ENCODE measurements at places on chromosomes 4 and X.

DNA sequence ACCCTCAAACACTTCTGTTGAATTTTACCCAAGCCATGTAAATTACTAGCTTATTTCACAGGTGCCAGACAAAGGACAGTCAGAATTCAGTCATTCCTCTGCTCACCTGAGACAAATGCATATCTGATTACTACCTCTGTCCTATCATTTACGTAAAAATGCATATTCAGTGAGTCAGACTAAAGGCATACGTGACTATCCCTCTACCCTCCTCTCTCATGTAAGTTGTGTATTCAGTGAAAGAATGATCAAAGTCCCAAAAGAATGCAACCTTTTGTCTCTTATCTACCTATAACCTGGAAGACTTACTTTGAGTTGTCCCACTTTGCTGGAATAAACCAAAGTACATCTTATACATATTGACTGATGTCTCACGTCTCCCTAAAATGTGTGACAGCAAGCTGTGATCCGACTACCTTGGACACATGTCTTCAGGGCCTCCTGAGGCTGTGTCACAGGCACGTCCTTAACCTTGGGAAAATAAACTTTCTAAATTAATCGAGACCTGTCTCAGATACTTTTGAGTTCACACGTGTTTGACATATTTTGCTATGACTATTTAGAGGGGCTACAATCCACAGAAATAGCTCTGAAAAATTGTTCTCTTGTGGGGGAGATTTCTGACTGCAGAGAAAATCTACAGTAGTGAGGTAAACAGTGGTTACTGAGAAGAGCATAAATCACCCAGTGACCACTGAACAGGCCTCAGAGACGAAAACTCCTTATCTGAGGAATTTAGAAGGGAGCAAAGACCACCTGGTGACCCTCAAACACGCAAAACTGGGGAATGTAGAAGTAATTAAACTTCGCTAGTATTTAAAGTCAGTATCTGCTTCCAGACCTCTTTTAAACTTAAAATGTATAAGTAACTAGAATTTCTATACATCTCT is 1575.8 kb downstream of the STIM2 start:
- DNase-seq = peak; percentile 98

DNA sequence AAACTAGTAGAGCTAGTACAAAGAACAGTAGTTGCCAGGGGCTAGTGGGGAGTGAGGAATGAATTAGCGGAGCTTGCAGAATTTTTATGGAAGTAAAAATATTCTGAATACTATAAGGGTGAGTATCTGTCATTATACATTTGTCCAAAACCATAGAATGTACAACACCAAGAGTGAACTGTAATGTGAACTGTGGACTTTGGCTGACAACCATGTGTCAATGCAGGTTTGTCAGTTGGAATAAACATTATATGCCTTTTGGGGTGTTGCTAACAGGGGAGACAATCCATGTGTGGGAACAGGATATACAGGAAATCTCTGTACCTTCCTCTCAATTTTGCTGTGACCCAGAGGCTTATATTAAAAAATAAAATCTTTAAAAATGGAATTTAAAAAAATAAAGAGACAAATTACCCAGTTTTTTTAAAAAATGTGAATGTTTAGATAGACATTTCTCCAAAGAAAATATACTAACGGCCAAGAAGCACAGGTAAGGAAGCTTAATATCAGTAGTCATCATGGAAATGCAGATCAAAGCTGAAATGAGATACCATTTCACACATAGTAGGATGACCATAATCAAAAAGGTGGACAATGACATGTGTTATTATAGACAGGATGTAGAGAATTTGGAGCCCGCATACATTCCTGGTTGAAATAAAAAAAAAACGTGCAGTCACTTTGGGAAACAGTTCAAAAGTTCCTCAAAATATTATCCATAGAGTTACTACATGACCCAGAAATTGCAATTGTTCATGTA is 899.8 kb downstream of the RAB28 start:
- no peak for DNase-seq

DNA sequence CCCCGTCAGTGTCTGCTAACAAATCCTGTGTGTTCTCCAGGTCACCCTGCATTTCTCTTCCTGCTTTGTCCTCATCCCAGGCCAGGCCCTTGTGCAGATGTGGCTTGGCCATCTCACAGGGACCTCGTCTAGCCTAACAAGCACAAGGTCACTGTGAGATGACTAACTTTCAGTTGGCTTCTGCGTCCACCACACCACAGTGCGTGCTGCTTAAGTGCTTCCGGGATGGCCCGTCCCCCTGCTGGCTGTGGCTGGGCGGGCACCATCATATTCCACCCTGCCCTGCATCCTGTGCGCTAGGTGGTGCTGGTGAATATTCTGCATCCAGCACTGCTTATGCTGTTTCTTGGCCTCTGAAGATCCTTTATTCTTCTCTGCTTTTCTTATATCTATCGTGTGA is 33.8 kb downstream of the RBBP7 start:
- no peak for DNase-seq

GRCh38 chr4:36891971-36892370 is 352.6 kb upstream of the NWD2 start:
- DNase-seq = no peak

- no peak for DNase-seq
Observed at GRCh38 chr4:37662861-37663390, 23.2 kb downstream of the RELL1 start.

GRCh38 chrX:16491461-16491860 is 158.5 kb upstream of the S100G start:
- no peak for DNase-seq

DNA sequence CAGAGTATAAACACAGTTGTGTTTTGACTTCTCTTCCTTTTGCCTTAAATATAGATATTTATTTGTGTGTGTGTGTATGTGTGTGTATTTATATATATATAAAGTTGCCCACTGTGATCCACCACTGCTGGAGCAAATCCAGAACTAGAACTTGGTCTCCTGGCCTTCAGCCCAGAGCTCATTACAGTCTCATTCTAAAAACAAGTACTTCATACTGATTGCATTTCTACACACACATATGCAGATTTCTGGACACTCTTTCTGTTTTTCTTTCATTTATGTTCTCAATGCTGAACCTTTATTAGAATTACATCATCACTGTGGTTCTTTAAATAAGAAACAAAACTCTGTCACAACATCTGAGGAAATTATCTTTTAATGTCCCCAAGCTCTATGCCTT is 381 bp downstream of the TXK start:
- no peak for DNase-seq

DNA sequence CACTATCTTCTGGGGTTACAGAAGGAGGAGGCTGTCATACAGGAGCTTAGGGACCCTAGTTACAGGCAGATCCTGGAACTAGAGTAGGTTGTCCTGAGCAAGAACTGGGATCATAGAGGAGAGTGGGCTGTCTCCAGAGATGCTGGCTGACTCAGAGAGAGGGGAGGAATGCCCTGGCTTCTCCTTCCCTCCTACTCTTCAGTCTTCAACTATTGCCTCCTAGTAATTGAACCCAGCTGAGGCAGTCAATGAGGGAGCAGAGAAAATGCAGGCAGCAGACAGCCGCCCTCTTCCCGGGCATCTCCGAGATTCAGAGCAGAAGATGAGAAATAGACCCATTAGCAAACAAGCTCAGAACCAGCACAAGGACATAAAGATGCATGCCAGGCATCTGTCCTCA is 118.3 kb upstream of the PDE5A start:
- DNase-seq = no peak

DNA sequence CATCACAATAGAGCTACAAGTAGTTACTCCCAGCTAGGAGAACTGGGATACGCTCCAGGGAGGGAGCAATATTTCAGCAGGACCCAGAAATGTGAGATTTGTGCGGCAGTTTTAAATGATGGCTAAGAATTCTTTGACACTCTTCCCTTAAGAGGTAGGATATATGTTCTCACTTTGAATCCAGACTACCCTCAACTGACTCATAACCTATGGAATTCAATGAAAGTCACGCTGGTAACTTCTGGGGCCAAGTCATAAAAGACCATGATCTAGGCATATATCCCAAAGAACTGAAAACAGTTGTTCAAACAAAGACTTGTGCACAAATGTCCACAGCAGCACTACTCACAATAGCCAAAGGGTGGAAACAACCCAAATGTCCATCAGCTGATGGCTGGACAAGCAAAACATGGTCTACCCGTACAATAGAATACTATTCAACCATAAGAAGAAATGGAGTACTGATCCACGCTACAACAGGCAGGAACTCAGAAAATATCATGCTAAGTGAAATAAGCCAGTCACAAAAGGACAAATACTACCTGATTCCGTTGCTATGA is 10.5 kb downstream of the CD99L2 start:
- DNase-seq = no peak

DNA sequence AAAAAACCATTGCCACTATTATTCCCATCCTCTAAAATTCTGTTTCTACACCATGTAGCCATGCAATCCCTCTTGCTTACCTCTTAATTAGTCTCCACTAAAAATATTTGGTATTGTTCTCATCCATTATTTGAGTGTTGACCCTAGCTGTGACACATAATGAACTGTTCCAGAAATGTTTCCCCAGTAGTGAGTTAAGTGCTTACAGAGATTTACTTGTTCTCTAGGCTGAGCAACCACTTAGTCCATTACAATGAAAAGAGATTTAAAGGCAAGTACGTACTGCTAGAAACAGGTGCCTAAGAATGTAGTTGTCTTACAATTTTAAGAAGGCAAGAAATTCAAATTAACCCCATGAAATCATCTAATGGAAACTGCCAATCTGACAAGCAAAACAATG is 112.7 kb upstream of the PTPN13 start:
- DNase-seq = no peak

GRCh38 chr4:73752424-73752823 is 12.1 kb downstream of the CXCL8 start:
- DNase-seq = no peak

GRCh38 chr4:25783943-25784342 is 78.8 kb downstream of the SEL1L3 start:
- no peak for DNase-seq

DNA sequence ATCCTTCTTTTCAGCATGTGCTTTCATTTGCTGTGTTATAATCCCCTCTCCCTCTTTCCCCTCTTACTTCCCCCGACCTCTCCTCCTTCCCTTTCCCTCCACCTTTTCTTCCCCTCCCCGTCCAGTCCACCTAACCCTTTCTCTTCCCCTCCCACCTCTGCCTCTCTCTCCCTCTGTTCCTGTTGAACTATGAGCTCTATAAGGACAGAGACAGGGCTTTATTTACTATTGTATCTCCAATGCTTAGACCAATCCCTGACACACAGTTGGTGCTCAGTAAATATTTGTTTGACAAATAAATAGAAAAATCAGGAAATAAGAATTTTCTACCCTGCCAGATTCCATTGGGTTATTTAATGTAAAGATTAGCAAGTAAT is 60.8 kb downstream of the EGF start:
- DNase-seq = no peak
